ENCODE measurements at places on chromosomes 1 and 21.

GRCh38 chr1:236334893-236335545, 53.3 kb upstream of the ERO1B start:
- no peak for DNase-seq

DNA sequence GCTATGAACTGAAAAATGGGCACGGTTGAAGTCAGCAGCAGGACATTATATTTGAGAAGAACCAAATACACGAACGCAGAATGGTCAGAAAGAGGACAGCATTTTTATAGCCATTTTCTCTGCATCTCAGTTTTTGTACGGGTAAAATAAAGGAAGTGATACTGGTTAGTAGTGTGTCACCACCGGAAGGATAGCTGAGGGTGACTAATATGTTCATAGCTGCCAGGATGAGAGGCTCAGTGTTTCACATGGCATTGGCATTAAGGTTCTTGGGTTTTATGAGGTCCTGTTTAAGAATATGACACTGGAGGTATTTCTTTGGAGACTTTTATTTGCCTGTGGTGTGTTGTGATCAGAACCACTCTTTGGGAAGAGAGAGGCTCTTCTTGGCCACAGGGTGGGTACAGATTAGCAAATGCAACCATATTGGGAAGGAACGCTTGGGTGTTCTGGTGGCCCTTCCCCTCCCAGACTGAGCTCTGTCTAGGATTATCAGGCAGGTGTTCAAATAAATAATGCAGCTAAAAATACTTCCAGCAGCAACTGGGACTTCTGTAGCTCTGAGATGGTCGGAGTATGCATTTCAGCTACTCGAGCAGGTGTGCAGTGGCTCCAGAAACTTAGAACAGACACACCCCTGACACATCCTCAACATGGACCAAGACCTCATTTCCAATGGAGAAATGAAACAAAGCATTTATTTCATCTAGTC, 158.2 kb downstream of the PBX1 start:
- DNase-seq = no peak

DNA sequence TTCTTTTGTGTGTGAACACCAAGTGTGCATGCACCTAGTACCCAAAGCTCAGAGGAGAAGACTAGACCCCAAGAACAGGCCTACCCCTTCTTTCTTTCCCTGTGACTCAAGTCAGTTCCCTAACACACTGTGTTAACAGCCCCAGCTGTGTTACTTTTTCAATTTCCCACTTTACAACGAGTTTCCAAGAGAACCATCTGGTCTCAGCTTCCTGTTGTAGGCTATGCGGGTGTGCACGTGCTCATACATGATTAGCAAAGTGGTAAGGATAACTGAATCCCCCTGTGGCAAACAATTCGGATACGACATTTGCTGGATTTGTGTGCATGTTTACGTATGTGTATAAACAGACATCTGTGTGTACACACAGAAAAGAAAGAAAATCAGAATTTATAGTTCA, 17.9 kb downstream of the IFNAR2 start:
- no peak for DNase-seq

- DNase-seq = no peak
These were observed 268.0 kb downstream of the PTGER3 start for GRCh38 chr1:70779571-70779970.

GRCh38 chr1:119711804-119712341, at the start of gene PHGDH:
TSS of gene PHGDH (plus strand) at chr1:119711934. CDS start at chr1:119712023, 89 bp downstream.
- DNase-seq = peak; percentile 13

GRCh38 chr1:159848326-159848725, 14.1 kb downstream of the VSIG8 start:
- DNase-seq = no peak

GRCh38 chr1:160168609-160169369, 17.4 kb downstream of the ATP1A4 start:
- no peak for DNase-seq

DNA sequence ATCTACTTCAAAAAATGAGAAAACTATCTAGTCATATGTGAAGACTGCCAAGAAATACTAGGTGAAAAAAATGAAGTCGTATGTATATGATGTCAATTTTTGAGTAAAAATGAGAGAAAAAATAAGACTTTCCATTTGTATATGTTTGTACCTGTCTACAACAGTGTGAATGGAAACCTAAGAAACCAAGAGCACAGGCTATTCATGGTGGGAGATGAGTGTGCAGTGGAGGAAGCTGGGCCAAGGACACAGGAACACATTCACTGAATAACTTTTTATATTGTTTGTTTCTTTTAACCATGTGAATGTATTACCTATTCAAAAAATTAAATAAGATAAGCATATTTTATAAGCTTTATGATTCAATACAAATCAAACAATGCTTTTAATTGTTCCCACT, 67.0 kb downstream of the ERO1B start:
- DNase-seq = no peak

- no peak for DNase-seq
These were observed 413 bp downstream of the EFCAB7 start for GRCh38 chr1:63523738-63524137.

- no peak for DNase-seq
These were observed 67.1 kb downstream of the SH3BGR start for GRCh38 chr21:39518847-39519210.

DNA sequence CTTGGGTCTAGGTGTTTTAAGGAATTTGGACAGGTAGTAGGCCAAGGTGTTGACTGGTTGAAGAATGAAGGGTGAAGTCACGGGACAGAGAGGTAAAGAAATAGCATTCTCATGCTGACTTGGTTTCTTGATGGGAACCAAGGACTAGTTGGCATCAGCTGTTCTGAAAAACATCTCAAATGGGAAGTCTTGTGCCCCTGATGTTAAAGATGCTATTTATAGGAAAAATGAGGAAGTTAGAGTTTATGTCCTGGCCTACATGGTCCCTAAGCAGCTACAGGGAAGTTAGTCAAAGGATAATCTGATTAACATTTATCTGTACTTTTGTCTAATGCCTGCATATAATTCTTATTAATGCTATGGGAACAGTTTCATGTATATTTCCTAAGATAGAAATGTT, 262.4 kb downstream of the HHIPL2 start:
- DNase-seq = no peak

- DNase-seq = no peak
These were observed 5.0 kb upstream of the RNF19B start for GRCh38 chr1:32969566-32969965.

GRCh38 chr1:11930571-11931445, 3.7 kb upstream of the PLOD1 start:
- DNase-seq = no peak

DNA sequence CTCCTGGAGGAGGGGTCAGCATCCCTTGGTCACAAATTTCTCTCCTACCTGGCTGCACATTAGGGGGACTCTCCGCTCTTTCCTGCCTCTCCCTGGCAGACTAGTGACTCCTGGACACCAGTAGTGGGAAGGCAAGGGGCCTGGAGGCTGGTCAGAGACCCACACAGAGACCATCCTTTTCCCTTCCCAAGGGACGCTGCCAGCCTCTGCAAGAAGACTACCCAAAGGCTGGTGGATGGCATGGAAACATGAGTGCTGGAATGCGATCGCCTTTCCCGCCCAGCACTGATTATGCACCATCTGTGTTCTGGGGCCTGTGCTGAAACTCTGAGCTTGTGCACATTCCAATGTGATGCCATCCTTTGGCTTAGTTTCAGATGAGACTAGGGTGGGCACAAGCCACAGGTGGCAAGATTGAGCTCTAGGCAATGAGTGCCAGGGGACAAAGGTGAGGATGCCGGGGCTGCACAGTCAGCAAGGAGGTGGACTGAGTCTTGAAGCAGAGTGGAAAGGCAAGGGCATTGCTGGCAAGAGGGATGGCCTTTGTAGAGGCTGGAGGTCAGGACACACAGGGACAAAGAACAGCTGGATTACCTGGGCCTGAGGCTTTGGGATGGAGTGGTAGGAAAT, 12.6 kb upstream of the EPS8L3 start:
- DNase-seq = no peak

- DNase-seq = no peak
These were observed 214.5 kb downstream of the HIVEP3 start for GRCh38 chr1:41704196-41704595.

DNA sequence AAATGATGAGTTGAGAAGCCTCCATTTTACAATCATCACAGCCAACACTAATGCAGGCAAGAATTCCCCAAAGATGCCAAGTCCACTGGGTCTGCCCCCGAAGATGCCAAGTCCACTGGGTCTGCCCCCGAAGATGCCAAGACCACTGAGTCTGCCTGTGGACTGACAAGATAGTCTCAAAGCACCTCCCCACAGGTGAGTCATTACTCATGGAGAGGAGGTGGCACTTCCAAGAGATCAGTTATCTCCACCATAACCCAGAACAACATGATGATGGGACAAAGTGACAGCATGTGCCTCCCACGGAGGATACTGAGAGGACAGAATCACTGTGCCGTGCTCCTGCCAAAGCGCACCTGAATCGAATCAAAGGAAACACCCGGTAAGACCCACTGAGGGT, 4.8 kb downstream of the PTTG1IP start:
- no peak for DNase-seq

- DNase-seq = no peak
These were observed 64.0 kb downstream of the PRRX1 start for GRCh38 chr1:170727963-170728362.

DNA sequence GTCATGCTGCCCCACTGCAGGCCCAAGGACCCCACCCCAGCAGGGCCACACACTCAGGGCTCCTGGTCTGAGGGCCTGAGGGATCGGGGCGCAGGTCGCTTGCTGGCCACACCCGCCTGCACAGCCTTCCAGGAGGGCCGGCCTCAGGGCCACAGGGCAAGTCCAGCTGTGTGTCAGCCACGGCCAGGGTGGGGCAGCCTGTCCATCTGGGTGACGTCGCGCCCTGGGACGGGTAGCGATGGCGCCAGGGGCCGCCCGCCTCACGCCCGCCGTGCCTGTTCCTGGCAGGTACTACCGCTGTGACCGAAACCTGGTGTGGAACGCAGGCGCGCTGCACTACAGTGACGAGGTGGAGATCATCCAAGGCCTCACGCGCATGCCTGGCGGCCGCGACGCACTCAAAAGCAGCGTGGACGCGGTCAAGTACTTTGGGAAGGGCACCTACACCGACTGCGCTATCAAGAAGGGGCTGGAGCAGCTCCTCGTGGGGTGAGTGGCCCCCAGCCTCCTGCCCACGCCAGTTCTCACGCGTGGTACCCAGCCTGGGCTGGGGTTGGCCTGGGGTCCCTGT, 2.5 kb downstream of the COL6A1 start:
- no peak for DNase-seq

Data from thoracic aorta (tissue), 2 donors.